Activated T-cell treated with anti-CD3 and anti-CD28 coated beads, Interleukin-2, amount 50 U/mL, for 72 hours (primary cell): ENCODE measurements at places on chromosomes 5 and 9. TPM values are rescaled to one million over a fixed set of nuclear protein-coding genes. Genes with fewer than 3 reads are reported as not detected.

CCNO gene
- total RNA-seq = 0.19 TPM

- H3K27ac ChIP-seq = no peak overlapping the region
- no peaks in the 10 kb centered on the region for H3K36me3 ChIP-seq
- no peaks in the 10 kb centered on the region for H3K4me1 ChIP-seq
- no peaks in the 10 kb centered on the region for H3K27me3 ChIP-seq
- H3K4me3 ChIP-seq = no peak overlapping the region
- no peak for DNase-seq
Observed at GRCh38 chr5:117135851-117136250, 561.2 kb upstream of the SEMA6A start.

- H3K4me1 ChIP-seq = peaks cover 4% of the 10 kb centered on the region
- no peak overlapping the region for H3K4me3 ChIP-seq
- peaks cover 1% of the 10 kb centered on the region for H3K36me3 ChIP-seq
- no peak overlapping the region for H3K27ac ChIP-seq
Observed at GRCh38 chr5:35162848-35163709, 67.2 kb downstream of the PRLR start.

DNA sequence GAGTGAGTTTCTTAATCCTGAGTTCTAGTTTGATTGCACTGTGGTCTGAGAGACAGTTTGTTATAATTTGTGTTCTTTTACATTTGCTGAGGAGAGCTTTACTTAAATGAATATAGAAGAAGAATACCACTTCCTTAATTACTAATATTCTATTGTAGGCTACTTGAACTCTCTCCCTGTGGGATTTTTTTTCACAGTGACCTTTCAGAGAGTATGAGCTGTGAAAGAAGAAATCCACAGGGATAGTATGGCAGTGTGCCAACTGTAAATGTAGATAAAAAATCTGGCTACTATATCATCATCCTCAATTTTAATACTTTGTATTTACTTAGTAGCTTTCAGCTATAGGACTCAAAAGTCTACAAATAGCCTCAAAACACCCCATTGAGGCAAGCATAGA is 67.3 kb downstream of the COMMD10 start:
- no peak overlapping the region for H3K27ac ChIP-seq
- no peaks in the 10 kb centered on the region for H3K27me3 ChIP-seq
- peaks cover 2% of the 10 kb centered on the region for H3K36me3 ChIP-seq
- H3K4me1 ChIP-seq = no peaks in the 10 kb centered on the region
- no peak for DNase-seq

DNA sequence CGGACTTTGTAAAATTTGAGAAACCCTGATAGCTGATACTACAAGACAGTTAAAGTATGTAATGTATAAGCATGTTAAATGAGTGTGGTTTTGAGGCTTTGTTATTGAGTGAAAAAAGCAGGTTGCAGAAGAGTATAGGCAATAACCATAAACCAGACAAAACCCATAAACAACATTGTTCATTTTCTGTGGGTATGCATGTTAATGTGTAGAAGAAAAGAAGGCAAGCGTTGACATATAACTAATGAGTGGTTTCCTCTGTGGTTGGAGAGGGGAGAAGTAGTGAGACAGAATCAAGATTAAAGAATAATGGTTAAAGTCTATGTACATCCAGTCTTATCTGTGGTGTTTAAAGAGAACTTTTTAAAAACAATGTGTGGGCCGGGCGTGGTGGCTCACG is 26.2 kb downstream of the RAD23B start:
- H3K4me3 ChIP-seq = peak overlapping the region; percentile 15
- no peak for DNase-seq
- H3K27me3 ChIP-seq = no peaks in the 10 kb centered on the region
- H3K27ac ChIP-seq = peak overlapping the region; percentile 48
- H3K36me3 ChIP-seq = peaks cover 59% of the 10 kb centered on the region

- no peaks in the 10 kb centered on the region for H3K4me1 ChIP-seq
- no peak overlapping the region for H3K4me3 ChIP-seq
- no peak for DNase-seq
- H3K27ac ChIP-seq = no peak overlapping the region
- no peaks in the 10 kb centered on the region for H3K36me3 ChIP-seq
Observed at GRCh38 chr5:17289681-17290539, 72.5 kb downstream of the BASP1 start.

DNA sequence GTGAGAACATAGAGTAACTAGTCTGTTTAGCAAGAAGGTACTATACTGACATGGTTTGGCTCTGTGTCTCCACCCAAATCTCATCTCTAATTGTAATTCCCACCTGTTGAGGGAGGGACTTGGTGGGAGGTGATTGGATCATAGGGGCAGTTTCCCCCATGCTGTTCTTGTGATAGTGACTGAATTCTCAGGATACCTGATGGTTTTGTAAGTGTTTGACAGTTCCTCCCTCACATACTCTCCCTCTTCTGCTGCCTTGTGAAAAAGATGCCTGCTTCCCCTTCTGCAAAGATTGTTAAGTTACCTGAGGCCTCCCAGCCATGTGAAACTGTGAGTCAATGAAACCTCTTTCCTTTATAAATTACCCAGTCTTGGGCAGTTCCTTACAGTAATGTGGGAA is 240.4 kb upstream of the ST8SIA4 start:
- H3K36me3 ChIP-seq = no peaks in the 10 kb centered on the region
- H3K27me3 ChIP-seq = peaks cover 7% of the 10 kb centered on the region
- no peak overlapping the region for H3K27ac ChIP-seq
- no peak overlapping the region for H3K4me3 ChIP-seq

DNA sequence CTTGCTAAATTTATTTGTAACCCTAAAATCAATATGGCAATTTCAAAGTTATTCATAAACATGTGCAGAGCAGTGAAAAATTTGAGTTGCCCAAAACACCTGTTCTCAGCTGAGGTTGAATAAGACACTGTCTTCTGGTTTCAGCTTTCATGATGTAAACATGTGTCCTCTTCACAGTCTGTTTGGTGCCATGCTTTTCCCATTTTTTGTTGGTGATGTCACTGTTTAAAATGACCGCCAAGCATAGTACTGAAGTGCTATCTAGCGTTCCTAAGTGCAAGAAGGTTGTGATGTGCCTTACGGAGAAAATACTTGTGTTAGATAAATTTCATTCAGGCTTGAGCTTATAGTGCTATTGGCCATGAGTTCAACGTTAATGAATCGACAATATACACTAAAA is 580.8 kb downstream of the ACTL7B start:
- no peak overlapping the region for H3K27ac ChIP-seq
- no peaks in the 10 kb centered on the region for H3K36me3 ChIP-seq
- H3K4me1 ChIP-seq = no peaks in the 10 kb centered on the region
- H3K4me3 ChIP-seq = no peak overlapping the region
- no peak for DNase-seq

DNA sequence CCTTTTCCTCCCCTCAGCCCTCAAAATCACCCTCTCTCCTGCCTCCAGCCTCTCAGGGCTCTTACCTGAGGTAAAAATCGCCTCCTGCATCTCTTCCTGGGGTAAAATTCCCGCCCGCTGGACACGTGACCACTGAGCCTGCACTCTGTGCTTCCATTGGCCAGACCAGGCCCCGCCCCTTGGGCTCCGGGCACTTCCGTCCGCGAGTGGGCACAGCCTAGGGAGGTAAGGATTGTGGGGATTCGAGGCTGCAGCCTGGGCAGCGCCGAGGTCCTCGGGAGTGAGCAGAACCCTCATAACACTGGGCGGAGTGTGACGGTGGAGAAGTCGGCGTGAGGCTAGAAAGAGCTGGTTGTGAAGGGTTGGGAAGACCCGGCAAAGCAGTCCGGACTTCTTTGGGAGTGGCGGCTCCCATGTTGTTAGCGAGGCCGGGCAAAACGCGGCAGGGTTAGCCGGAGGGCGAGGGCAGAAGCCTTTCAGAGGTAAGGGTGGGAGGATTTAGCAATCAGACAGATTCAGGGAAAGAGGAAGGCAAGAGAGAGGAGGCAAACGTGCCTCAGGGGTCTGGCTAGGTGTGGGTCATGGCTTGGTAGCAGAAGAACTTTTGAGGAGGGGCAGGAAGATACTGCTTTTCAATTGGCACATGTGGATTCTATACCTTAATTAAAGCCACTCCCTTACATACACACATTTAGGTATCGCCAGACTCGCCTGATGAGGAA is at the start of gene SHOC1:
Gene SHOC1, minus strand, starts transcription at position 103 of the 722 bp plus-strand sequence. CDS start 3,519 bp downstream, outside the sequence.
- no peaks in the 10 kb centered on the region for H3K27me3 ChIP-seq
- no peaks in the 10 kb centered on the region for H3K4me1 ChIP-seq
- no peaks in the 10 kb centered on the region for H3K36me3 ChIP-seq
- no peak within 1 kb of the TSS for H3K27ac ChIP-seq
- DNase-seq = no peak
- no peak within 1 kb of the TSS for H3K4me3 ChIP-seq

ADCY2 gene
- not detected for total RNA-seq

DNA sequence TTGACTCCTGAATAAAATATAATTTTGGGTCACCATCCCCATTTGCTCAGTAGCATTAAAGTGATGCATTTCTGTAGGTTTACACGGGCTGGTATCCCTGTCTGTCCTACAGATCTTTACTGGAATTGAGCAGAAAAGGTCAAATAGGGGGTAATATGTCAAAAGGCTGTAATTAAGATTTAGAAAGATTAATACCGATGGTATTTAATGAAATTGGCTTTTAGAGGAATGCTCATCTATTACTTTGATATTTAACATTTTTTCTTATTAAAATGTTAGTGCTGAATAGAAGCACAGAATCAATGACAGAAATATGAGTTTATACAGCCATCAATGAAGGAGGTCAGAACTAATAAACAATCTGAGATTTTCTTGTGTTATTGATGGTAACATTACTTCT is 1762.2 kb upstream of the WWC1 start:
- H3K36me3 ChIP-seq = no peaks in the 10 kb centered on the region
- no peak overlapping the region for H3K4me3 ChIP-seq

ADGRD2 gene
- not detected for total RNA-seq

DNA sequence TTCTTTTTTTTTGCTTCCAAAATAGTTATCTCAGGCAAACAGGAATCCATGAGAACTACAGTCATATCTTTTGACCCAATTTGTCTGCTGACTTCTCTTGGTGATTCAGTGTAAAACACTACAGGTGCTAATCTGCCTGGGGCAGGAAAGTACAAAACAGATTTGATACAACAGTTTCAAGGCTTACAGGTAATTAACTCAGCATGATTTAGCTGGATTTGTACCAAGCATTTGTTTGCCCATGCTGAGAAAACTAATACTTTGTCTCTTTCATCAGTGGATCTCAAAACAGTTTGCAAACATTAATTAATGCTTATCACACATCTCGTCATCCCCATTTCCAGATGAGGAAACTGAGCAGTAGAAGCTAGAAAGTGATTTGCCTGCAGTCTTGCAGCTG is 312.5 kb upstream of the SEMA6A start:
- H3K27me3 ChIP-seq = no peaks in the 10 kb centered on the region
- no peak overlapping the region for H3K4me3 ChIP-seq
- H3K4me1 ChIP-seq = no peaks in the 10 kb centered on the region
- H3K36me3 ChIP-seq = no peaks in the 10 kb centered on the region

C9orf153 gene
- not detected for total RNA-seq

DNA sequence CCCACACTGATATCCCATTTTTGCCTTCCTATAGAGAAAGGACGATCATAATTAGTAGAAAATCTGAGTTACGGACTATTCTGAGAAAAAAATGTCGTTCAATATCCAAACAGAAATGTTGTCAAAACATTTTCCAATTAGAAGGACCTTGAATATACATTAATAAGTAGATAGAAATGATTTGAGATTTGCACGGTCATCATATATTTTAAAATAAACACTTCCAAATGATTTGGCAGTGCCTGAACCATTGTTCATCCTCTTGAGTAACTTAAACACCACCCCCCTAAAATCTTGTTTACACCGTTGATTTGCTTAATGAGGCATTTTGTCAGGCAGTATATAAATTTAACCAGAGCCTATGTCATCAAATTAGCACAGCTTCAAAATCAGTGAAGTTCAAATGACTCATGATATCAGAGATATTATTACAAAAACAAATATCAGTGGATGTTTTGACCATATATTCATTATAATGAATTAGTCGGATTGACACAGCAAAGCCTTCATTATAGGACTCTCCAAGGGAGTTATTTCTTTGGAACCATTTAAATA is 105.0 kb downstream of the ACTL7B start:
- no peak overlapping the region for H3K4me3 ChIP-seq
- H3K4me1 ChIP-seq = no peaks in the 10 kb centered on the region
- no peak for DNase-seq
- H3K27me3 ChIP-seq = peaks cover 5% of the 10 kb centered on the region

DNA sequence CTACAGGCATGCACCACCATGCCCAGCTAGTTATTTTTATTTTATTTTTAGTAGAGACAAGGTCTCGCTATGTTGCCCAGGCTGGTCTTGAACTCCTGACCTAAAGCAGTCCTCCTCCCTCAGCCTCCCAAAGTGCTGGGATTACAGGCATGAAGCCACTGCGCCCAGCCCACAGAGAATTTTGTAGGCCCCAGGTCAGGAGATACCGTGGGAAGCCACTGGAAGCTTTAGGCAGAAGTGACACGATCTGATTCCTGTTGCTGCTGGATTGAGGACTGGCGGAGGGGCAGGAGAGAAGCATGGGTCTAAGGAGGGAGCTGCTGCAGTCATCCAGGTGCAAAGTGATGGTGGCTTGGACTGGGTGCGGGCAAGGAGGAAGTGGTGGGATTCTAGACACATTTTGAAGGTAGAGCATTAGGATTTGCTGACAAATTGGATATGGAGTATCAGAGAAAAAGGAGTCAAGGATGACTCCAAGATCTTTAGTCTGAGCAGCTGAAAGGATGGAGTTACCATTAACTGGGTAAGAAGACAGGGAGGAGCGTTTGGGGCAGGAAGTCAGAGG is 20.7 kb downstream of the TCF7 start:
- H3K27me3 ChIP-seq = no peaks in the 10 kb centered on the region
- peak; percentile 1 for DNase-seq
- peak overlapping the region; percentile 9 for H3K27ac ChIP-seq
- peaks cover 37% of the 10 kb centered on the region for H3K36me3 ChIP-seq

DNA sequence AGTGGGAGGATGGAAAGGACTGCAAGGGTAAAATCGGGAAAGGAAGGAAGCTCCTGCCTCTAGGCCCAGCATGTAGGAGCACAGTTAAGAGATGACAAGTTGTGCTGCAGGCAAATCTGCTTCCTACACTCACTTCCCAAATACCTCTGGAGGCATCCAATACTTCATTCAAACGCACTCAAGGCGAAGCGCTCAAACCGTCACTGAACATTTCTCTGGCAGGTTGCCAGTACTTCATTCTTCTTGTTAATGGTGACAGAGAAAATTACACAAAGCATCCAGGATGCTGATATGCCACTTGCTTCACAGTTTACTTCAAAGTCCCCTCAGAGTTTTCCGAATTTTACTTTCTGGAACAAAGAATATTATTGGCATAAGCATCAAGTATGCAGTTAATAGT is 59.8 kb downstream of the NREP start:
- no peak for DNase-seq
- H3K27ac ChIP-seq = no peak overlapping the region
- H3K4me1 ChIP-seq = no peaks in the 10 kb centered on the region
- H3K4me3 ChIP-seq = no peak overlapping the region
- H3K36me3 ChIP-seq = no peaks in the 10 kb centered on the region

DNA sequence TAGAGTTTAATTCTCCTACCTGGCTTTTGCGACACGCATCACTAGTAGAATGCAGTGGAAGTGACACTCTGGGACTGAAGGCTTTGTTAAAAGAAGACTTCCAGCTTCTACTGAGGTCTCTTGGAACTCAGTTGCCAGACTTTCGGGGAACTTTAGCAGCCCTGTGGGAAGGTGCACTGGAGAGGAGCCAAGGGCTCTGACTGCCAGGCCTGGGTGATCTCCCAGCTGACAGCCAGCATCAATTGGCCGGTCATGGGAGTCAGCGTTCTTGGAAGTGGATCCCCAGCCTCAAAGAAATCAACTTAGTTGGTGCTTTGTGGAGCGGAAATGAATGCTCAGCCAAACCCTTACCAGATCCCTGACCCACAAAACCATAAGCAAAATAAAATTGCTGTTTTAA is 87.1 kb downstream of the OSTF1 start:
- no peaks in the 10 kb centered on the region for H3K27me3 ChIP-seq
- H3K27ac ChIP-seq = no peak overlapping the region
- H3K4me1 ChIP-seq = peaks cover 2% of the 10 kb centered on the region
- DNase-seq = no peak
- no peaks in the 10 kb centered on the region for H3K36me3 ChIP-seq
- no peak overlapping the region for H3K4me3 ChIP-seq
